Activated CD8-positive, alpha-beta T cell treated with anti-CD3 and anti-CD28 coated beads for 36 hours (primary cell): ENCODE measurements at places on chromosomes 6 and 20.
A peak's percentile ranks its signal among the peaks of the same experiment; 100 is the strongest.

GRCh38 chr6:157982102-157982562 lies 469 bp downstream of the SYNJ2 start:
- DNase-seq, result peak; percentile 62

GRCh38 chr6:113246186-113246585 lies 611.0 kb upstream of the MARCKS start:
- no peak for DNase-seq

DNA sequence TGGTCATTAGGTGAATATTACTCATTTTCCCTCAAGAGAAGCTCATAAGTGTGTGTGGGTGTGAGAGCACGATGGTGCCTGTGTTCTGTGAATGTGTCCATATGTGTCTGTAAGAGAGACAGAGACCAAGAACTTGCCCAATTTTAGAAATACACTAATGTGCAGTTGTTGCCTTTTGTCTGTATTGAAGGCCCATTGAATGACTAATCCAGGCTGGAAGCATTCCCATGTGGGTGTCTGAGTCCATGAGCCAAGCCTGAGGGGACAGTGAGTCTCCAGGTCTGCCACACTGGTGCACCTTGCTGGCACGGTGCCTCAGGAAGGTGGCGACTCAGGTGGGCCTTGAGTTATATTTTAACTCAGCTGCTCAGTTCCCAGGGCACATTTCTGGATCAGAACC lies 25.5 kb upstream of the ASXL1 start:
- peak; percentile 25 for DNase-seq

DNA sequence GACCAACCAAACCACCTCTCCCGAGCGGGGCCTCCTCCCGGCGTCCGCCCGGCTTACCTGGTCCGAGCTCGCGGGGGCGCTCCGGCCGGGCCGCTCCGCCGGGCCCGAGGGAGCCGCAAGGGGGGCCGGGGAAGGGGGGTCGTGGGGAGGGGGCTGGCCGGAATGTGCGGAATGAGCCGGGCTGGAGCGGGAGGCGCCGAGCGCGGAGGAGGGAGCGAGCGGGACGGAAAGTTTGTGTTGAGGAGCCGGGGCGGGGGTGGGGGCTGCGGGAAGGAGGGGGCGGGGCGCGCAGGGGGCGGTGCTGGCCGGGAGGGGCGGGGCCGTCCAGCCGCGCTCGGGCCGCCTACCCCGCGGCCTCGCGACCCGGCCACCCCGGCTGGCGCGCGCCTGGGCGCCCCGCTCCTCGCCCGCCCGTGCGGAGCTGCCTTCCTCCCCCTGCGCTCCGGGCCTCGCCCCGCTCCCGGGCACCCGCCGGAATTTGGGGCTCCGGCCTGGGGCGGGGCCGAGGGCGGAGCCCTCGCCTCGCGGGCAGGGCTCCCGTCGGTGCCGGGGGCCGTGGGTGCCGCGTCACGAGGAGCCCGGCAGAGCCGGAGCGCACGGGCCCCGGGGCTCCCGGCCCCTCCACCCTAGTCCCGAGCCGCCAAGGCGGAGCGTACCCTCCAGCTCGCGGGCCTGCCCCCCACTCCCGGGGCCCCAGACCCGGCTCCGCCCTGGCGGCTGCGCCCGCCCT lies at the start of gene TEAD3:
TSS of gene TEAD3 (minus strand) at position 239 of the 730 bp plus-strand sequence.
- DNase-seq, result peak; percentile 48

DNA sequence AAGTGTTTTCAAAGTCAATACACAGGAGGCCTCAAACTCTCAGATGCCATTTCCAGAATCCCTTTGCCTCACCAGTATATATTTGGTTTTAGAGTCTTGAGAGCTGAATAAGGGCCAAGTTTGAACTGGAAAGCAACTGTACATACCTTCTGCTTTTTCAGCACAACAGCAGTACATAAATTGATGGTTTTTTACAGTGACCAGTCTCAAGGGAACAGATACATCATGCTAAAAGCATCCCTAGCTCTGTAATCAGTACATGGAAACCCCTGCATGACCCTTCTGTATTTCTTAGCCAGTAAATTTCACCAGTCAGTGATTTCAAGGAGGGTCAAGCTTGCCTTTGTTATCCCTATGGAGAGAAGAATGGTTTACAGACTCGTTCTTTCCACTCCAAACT lies 40.6 kb upstream of the ECHDC1 start:
- no peak for DNase-seq

DNA sequence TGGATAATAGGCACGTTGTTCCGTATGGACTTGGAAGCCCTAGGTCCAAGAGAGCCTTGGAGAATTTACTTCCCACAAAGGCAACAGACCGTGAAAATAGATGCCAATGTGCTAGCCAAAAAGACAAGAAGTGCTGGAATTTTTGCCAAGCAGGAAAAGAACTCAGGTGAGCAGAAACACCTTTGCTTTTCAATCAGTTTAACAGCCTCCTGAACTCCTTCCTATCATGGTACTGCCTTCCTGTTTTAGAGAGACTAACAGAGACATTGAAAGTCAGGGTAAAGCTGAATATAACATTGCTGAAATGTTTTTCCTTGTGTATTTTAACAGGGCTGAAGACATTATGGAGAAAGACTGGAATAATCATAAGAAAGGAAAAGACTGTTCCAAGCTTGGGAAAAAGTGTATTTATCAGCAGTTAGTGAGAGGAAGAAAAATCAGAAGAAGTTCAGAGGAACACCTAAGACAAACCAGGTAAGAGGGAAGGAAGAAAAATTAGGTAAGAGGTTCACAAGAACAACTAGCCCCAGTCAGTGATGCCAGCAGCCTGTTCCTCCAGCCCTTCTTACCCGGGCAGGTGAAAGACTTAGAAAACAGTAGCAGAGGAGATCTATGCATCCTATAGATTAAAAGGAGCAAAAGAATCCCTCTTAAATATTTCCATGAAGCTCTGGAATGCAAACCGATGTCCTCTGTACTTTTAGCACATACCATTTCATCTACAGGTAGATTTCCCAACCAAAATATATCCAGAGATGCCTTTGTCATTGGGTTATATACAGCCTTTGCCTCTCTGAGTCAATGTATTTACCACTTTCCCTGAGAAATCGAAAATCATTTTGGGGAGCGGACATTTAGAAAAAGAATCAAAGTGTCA lies 4.0 kb downstream of the EDN1 start:
- DNase-seq, result no peak

GRCh38 chr20:64164123-64164836 lies at the start of gene MYT1:
TSS of gene MYT1 (plus strand) at chr20:64164452. CDS start at chr20:64198862, 34,410 bp downstream.
- no peak for DNase-seq

DNA sequence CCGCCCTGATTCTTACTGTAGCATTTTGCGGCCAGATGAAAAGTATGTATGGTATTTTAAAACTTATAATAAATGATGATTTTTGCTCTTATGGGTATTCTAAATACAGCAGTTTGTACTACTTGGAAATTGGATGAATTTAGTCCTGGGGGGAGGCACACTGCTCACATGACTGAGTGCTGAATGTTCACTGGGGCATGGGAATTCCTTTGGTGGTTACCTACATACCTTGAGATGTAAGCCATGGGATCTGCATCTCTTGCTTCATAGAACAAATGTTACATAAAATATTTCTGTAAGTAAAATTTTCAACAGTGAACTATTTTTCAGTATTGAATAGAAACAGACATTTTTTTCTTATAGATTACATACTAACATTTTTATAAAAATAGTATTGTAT lies 71.1 kb downstream of the FIG4 start:
- DNase-seq, result no peak

DNA sequence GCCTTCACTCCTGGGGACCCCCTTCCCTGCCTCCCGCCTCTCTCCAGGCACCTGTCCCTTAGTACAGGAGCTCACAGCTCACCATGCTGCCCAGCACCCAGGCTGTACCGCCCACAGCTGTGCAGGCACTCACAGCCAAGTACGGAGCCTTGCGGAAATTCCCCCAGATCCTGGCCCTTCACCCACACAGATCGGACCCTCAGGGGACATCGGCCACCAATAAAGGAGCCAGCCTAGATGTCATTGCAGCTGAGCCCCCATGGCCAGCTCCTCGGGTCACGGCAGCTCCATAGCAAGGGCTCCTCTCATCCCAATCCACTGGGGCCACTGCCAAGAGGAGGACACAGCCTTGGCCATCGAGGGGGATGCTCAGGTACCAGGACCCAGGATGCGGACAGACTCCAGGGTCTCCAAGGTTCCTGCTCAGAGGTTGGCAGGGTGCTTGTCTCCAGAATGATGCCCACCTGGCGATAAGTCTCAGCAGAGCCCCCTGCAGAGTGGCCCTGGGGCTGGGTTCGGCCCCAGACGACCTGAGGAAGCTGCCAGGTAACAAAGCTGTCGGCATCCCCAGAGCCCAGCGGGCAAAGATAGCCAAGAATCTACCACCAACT lies 82.3 kb downstream of the YTHDF1 start:
- DNase-seq, result no peak

DNA sequence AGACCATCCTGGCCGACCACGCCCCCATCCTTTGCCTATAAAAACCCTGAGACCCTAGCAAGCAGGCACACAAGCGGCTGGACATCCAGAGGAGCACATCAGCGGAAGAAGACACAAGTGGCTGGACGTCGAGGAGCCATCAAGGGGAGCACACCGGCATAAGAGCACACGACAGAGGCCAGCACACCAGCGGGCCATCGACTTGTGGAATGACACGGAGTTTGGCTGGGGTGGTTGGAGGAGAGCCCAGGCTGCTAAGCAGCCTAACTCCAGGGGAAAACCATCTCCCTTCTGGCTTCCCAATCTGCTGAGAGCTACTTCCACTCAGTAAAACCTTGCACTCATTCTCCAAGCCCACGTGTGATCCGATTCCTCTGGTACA lies 44.8 kb upstream of the BCLAF1 start:
- no peak for DNase-seq
